ENCODE measurements at places on chromosomes 16 and 17.
A peak's percentile ranks its signal among the peaks of the same experiment; 100 is the strongest.

DNA sequence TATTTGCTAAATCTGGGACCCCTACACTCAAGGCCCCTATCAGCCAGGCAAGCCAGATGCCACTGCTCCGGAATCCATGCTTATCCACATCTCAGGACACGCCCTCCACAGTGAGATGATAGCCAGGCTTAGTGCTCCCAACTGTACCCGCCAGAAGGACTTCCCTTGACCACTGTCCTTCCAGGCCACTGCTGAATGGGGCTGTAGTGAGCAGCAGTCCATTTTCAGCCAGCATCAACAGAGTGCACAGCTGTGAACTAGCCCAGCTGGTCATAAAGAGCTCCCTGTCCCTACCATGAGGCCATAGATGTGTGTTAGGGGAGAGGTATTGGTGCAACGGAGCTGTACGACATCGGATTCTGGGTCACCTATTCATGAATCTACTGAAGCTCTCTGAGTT, 13.0 kb upstream of the MED9 start:
- no peak for DNase-seq

DNA sequence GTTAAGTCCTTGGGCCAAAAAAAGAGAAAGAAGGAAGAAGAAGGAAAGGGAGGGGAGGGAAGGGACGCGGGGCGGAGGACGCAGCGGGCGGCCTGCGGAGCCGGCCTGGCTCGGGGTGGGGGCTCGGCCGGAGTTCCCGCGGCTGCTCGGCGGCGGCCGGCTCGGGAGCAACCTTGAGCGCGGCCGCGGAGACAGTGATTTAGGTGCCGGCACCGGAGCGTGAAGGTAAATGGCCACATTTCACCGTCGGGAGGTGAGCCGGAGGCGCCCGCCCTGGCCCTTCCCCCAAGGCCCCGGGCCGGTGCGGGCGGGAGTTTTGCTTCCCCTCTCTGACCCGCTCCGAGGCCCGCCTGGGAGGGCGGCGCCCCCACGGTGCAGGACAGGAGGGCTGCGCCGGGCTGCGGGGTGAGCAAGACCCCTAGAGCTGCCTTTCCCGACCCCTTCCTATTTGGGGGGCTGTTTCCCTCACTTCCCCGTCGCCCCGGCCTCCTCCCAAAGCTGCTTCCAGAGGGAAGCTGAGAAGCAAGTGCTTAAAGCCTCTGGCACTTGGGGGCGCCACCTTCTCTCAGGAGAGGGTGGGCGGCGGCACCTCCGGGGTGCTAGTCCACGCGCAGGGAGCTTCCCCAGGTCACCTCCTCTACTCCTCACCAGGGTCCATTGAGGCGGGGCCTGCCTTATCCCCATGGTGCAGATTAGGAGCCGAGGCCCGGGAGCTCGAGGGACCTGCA, 56.5 kb downstream of the MRM1 start:
- DNase-seq, result no peak

GRCh38 chr17:74632617-74633016, 9.1 kb upstream of the CD300E start:
- DNase-seq, result no peak

DNA sequence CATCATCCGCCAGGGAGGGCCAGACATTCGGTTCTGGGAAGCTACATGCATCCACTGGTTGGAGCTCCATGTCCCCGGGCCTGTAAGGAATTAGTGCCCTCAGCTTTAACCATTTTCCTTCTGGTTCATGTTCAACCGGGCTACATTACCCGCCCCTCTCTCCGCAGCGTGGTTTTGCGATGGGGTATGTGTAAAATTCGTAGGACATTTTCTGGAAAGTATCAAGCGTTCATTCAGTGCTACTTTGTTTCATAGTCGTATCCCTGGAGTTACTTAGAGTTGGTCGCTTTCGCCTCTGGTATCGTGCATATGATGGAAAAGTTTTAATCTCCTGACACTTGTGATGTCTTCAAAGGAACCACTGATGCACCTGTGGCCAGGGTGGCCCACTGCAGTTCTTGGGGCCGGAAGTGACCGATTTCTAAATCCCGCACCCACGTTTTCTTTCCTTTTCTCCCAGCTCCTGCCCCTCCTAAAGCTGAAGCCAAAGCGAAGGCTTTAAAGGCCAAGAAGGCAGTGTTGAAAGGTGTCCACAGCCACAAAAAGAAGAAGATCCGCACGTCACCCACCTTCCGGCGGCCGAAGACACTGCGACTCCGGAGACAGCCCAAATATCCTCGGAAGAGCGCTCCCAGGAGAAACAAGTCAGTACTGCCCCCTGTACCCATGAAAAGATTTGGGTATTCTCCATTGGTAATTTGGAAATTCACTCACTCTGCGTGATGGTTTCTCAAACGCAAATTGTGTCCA, 637 bp downstream of the RPL23A start:
- no peak for DNase-seq

DNA sequence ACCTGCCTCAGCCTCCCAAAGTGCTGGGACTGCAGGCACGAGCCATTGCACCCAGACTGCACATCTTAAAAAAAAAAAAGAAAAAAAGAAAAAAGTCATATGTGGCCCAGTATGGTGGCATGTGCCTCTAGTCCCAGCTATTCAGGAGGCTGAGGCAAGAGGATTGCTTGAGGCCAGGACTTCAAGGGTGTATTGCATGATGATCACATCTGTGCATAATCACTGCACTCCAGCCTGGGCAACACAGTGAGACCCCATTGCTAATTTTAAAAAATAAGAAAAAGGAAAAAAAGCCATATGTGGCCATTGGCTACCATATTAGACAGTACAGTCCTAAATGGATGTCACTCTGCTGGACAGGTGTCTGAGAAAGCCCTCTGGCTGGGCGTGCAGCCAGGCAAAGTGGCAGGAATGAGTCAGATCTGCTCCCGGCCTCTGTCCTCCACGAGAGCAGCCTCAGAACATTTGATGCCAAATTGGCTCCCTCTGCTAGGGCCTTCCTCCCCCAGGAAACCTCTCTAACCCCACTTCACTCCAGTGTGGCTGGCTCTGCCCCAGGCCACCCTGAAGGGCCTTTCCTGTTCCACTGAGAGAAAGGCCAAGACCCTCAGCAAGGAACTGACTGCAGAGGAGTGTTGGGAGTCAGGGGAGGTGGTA, 14.7 kb downstream of the CA7 start:
- DNase-seq, result peak; percentile 72

- no peak for DNase-seq
These were observed 12.8 kb downstream of the CRYM start for GRCh38 chr16:21265104-21265837.

DNA sequence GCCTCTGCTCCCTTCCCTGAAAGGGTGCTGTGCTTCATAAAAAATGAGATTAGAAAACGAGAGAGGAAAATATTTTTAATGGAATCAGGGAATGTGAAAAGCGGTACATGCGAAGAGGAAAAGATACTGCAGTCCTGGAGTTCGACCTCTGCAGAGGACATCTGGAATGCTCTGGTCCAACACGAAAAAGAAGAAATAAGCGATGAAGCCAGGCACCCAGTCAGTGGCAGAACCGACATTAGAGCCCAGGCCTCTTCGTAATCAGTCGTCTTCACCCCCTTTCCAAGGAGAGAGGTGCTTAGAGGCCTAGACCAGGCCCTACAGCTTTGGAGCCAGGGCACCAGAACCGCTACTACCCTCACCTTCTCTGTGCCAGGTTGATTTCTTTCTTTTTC, 459 bp upstream of the MARCHF10 start:
- DNase-seq, result no peak

DNA sequence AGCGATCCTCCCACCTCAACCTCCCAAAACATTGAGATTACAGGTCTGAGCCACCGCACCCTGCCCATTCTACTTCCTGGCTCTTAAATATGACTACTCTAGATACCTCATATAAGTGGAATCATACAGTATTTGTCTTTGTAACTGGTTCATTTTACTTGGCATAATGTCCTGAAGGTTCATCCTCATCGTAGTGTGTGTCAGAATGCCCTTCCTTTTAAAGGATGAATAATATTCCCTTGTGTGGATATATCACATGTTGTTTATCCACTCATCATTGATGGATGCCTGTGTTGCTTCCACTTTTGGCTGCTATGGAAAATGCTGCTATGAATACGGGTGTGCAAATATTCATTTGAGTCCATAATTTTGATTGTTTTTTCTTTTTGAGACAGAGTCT, 5.7 kb upstream of the CETP start:
- no peak for DNase-seq

DNA sequence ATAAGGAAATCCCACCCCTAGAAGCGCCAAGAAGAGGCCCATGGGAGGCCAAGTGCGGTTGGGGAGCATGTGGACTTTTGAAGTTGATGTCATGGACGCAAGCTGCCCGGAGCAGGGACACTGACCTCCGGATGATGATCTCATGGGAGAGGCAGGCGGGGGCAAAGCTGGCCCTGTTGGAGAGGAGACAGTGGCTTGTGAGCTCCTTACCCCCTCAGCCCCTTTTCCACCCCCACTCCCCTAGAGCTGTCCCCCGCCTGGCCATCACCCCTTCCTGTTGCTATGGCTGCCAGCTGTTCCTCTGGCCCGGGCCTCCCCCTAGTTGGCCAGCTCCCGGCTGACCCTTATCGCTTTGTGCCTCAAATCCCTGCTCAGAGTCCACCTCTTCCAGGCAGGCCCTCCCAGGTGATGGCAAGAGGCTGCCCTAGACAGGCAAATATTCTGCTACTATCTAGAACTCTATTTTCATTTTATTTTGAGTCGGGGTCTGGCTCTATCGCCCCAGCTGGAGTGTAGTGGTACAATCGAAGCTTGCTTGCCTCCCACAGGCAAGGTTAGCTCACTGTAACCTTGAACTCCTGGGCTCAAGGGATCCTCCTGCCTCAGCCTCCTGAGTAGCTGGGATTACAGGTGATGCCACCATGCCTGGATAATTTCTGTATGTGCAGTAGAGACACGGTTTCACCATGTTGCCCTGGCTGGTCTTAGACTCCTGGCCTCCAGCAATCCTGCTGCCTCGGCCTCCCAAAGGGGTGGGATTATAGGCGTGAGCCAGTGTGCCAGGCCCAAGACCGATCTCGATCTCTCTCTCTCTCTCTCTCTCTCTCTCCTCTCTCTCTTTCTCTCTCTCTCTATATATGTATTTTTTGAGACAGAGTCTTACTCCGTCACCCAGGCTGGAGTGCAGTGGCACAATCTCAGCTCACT, 6.6 kb downstream of the NOTUM start:
- DNase-seq, result no peak

DNA sequence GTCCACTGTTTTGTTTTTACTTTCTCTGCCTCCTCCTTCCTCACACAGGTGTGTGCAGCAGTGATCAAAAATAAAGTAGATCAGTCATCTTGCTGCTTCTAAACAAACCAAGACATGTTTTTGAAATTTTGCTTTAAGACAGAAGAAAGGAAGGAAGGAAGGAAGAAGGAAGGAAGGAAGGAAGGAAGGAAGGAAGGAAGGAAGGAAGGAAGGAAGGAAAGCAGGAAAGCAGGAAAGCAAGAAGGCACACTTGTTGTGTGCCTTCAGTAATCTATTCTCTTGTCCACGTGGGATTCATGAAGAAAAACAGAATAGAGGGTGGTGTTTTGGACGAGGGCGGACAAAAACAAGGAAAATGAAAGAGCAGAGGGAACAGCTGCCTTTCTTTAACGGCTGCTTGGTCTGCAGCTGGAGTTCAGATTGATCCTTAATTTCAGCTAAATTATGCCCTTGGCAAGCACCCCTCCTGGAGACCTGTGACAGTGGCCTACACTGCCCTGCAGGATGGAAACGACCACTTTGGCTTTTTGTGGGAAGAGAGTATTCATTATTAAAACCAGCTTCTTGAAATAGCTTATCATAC, 188.5 kb upstream of the IRX3 start:
- DNase-seq, result no peak

GRCh38 chr17:73952480-73953205, 250.8 kb upstream of the RPL38 start:
- no peak for DNase-seq

All from AG08396 (cell line).